ENCODE measurements at places on chromosomes 7 and 10. TPM values are rescaled to one million over a fixed set of nuclear protein-coding genes. Genes with fewer than 3 reads are reported as not detected.

The ARF5 gene
- polyA plus RNA-seq, result 162 TPM

GRCh38 chr10:13990946-13991345 lies 339.8 kb downstream of the FRMD4A start:
- DNase-seq, result no peak

GRCh38 chr10:77906951-77907421 lies 19.6 kb downstream of the DLG5 start:
- DNase-seq, result no peak

The CTAGE15 gene
- 0.73 TPM for polyA plus RNA-seq

The C10orf143 gene
- polyA plus RNA-seq, result 6.6 TPM

GRCh38 chr7:2050511-2050866 lies 182.3 kb downstream of the MAD1L1 start:
- DNase-seq, result no peak

The ADIRF gene
- polyA plus RNA-seq, result 8.9 TPM

GRCh38 chr10:75541411-75541810 lies 110.0 kb downstream of the LRMDA start:
- DNase-seq, result no peak

DNA sequence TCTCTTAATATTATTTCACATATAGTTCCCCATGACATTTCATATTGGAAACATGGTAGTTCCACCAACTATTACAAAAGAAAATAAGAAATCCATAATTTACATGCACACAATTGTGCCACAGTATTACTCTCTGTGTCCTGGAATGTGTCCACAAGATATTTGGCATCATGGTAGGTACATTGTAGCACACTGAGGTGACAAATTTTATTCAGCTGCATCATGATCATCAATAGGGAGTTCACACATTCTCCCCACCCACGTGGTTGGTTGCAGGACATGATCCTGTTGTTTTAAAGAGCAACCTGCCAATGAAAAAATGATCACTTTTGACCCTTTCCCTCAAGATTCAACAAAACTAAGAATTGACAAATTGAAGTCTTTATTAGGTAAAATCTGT lies 67.1 kb upstream of the HECTD2 start:
- no peak for DNase-seq

The BUD31 gene
- polyA plus RNA-seq, result 109 TPM

DNA sequence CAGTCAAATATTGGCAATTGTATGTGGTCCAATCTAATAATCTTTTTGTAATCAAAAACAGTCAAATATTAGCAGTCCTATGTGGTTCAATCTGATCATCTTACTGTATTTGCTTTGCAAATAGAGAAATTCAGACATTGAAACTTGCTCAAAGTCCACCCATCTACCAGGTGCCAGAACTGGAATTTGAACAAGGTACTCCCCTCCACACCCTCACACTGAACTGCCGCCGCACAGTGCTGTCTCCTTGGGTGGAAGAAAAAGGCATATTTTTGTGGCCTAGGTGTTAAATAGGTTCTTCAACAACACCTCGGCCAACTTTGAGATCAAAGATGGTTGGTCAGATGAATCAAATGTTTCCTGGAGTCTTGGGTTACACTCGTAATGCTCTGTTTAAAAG lies 544.2 kb upstream of the GALNT17 start:
- no peak for DNase-seq

DNA sequence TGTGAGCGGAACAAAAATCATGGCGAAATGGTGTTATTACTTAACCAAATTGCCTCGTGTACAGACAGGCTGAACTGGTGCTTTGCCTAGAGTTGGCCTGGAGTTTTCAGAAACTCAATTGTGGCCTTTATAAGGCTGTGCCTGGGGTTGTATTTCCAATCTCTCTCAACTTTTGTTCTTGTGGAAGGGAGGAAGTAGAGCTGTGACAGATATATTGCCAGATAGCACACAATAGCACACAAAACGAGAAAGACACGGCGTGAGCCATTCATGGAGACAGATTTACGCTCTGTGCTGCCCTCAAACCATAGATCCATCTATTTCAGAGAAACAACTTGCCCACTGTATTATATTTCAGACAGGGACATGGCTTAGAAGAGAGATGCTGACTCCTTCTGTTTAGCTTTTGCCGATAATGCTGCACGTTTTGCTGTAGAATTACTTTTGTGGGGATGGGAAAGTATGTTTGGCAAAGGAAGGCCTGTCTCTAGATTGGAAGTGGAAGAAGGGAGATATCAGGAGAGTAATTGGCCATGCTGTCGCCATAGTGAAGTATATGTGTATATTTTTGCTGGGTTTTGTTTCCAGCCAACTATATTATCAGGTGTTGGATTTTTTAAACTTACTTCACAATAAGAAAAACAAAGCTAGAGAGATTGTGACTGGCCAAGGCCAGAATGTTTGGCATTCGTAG lies 80.4 kb downstream of the AUTS2 start:
- peak; percentile 74 for DNase-seq

The WEE2 gene
- 0.58 TPM for polyA plus RNA-seq

The NAT16 gene
- polyA plus RNA-seq, result not detected

GRCh38 chr10:115861455-115861854 lies 411.6 kb downstream of the GFRA1 start:
- DNase-seq, result no peak

- peak; percentile 38 for DNase-seq
Measured at GRCh38 chr10:63681993-63682697, 160.9 kb downstream of the REEP3 start.

- DNase-seq, result no peak
Measured at GRCh38 chr7:105399043-105399725, 10.5 kb upstream of the SRPK2 start.

The RPEL1 gene
- 0.18 TPM for polyA plus RNA-seq

DNA sequence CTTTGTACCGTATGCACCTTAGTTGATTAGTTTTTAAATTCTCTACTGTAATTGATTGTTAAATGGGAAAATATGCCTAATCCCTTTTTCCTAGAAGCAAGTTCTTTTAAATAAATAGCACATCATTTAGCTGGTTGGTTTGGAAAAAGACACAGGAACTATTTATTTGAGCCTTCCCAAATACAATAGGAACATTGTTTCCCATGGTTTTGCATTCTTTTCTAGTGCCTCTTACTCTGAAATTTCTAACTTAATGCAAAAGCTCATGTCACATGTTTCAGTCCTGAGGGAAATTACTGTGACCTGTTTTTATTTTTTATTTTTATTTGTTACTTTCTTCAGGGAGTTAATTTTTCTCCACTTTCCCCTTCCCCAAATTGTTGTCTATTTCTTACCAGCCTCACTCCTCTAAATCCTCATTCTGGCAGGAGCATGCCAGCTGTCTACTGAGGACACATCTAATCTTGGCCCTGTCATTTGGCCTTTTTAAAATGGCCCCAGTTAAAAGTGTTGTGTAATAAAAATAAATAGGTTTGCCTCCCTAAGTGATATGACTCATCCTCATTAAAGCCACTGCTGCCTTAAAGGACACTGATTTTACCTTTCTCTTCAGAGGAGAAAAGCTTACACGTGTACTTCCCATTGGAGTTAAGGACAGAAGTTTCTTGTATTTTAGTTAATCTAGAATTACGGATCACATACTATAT lies 94.5 kb downstream of the PPP1R3A start:
- DNase-seq, result no peak

The HOXA7 gene
- polyA plus RNA-seq, result 22.7 TPM

GRCh38 chr7:32803406-32804141 lies 88.0 kb downstream of the KBTBD2 start:
- DNase-seq, result no peak

The SMO gene
- polyA plus RNA-seq, result 111 TPM

DNA sequence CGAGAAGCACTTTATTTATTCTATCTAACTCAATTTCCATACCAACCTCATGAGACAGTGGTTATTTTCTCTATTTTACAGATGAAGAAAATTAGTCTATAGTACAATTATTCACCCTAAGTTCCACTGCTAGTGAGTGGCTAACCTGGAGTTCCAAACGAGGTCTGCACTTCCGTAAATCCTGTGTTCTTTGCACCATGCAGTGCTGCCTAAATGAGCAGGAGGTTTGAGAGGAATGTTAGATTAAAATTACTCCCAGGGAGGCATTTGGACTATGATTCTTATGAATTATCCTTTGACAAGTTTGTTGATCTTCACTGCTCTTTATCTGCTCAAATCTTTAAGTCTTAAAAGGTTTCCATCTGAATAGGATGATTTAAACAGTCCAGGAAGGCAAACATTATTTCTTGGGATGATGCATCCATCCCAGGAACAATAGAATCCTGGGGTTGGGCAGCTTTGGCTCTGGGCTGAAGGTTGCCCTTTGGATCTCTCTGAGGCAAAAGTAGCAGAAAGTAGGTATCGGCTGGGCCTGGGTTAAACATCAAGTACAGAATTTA lies 400.8 kb downstream of the REEP3 start:
- no peak for DNase-seq

DNA sequence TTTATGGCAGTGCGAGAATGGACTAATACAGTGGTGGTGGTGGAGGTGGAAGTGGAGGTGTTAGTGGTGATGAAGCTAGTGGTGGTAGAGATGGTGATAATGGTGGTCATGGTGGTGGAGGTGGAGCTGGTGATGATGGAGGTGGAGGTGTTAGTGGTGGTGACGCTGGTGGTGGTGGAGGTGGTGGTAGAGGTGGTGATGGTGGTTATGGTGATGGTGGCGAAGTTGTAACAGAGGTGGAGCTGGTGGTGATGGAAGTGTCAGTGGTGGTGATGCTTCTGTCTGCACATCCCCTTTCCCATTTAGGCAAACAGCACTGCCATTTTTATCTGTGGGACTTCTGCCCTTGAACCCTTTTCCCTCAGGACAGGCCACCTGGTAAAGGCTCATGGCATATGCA lies 7.4 kb upstream of the PTPRN2 start:
- no peak for DNase-seq

The GIMAP1 gene
- 2.4 TPM for polyA plus RNA-seq

- no peak for DNase-seq
Measured at GRCh38 chr7:131642429-131642828, 86.0 kb upstream of the PODXL start.

DNA sequence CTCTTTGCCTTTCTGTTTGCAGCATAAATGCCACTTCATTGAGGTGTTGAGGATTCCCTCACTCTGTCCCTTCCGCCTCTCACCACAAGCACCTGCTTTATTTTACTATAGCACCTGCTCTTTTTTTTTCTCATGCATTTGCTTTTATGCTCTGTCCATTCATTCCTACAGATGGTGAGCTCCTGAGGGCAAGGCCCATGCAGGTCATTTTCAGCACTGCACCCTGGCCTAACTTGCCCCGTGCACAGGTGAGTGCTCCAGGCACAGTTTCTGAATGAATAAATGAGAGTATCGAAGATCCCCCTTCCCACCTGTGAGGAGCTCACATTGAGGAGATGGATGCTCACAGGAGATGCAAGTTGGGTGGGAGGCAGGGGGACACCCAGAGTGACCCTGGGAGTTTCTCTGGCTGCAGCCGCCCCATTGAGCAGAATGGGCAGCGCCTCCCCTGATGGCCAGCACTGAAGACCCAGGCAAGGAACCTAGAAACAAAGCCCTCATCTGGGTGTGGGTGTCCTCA lies 1.2 kb upstream of the AKR1E2 start:
- DNase-seq, result no peak

- no peak for DNase-seq
Measured at GRCh38 chr10:99775850-99776249, 6.6 kb upstream of the ABCC2 start.

The HMX3 gene
- not detected for polyA plus RNA-seq

DNA sequence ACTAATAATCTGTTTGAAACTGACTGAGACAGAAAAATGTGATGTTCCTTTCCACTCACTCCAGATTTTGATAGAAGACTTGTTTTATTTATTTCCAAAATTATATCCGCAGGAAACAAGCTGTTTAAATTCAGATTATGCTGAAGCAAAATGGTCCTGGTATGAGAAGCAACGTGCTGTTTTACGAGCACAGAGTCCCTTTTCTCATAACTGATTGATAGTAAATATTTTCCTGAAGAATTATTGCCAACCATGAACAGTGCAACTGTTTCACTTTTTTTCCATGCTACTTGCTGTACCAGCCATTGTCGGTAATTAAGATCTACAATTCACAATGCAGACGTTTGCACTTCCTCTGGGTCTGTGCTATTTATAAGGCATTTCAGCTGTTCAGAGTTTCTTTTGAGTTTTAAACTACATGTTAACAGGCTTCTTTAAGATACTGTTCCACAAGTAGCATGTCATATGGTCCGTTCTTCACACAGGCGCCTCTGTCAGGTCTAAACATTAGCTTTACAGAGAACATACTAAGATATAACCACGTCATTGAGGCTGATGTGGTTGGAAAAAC lies 103.8 kb downstream of the POLL start:
- no peak for DNase-seq

- DNase-seq, result no peak
Measured at GRCh38 chr7:151063212-151063561, 3.8 kb downstream of the SLC4A2 start.

The KCND2 gene
- polyA plus RNA-seq, result 2.9 TPM

- no peak for DNase-seq
Measured at GRCh38 chr7:31647511-31647910, 39.5 kb upstream of the PPP1R17 start.

- DNase-seq, result no peak
Measured at GRCh38 chr10:70930263-70931000, 42.1 kb upstream of the PCBD1 start.

DNA sequence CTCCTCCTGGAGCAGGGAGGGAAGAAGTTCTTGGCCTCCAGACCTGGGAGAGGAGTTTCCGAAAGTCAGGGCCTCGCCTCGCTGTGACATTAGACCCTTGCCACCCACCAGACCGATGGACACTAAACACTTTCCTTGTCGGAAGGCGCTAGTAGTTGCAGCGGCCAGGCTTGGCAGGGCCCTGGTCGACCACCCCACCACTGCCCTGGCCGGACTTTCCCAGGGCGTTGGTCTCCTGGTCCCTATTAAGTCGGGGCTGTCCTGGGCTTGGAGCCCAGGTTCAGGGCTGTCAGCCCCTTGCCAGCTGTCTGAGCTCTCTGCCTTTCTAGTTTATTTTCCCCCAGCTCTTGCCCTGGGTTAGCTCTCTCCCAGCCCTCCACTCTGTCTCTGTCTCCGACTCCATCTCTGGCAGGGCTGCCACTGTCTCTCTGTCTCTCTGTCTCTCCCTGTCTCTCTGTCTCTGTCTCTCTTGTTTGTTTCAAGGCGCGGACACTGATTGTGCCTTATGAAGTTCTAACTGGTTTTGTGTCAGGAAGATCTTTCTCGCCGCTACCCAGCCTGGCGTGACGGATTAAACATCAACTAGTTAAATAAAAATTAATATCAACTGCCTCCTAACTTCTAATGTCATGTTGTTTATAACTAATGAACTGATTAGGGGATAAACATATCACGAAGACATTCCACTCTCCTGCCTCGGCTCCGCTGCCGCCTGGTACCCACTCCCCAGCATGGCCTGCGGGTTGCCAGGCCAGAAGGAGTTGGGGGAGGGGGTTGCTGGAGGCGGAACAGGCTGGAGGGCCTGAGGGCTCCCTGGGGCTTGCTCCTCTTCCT lies 13.8 kb upstream of the PAX2 start:
- no peak for DNase-seq

DNA sequence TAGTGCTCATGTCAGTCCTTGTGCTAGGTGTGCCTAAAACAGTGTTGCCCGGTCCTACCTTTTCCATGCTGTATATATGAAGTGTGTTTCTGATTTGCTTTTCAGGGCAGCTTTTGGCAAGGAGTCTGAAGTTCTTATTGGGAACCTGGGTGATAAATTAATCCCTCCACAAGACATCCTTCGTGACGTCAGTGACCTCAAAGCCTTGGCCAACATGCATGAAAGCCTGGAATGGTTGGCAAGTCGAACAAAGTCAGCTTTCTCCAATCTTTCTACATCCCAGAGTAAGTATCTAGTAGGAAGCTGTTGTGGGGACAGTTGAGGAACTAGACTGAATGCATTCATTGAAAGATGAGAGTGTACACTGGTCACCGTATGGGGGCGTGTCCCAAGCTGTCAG lies 189.4 kb upstream of the LRGUK start:
- DNase-seq, result no peak
